ENCODE measurements at places on chromosomes 11 and 22.

GRCh38 chr22:28830441-28830840 lies 30.1 kb upstream of the XBP1 start:
- DNase-seq, result no peak

DNA sequence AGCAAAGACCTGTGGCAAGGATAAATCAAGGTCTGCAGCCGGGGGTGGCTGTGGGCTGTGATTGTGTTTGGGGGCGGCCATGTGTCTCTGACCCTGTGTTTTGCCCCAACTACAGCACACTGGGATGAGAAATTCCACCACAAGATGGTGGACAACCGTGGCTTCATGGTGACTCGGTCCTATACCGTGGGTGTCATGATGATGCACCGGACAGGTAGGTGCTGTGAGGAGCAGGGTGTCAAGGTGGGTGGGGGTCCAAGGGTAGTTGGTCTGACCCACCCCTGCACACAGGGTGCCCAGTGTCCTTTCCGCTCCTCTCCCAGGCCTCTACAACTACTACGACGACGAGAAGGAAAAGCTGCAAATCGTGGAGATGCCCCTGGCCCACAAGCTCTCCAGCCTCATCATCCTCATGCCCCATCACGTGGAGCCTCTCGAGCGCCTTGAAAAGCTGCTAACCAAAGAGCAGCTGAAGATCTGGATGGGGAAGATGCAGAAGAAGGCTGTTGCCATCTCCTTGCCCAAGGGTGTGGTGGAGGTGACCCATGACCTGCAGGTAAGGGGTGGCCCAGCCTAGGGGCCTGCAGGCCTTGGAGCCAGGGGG lies 6.7 kb downstream of the SERPINH1 start:
- no peak for DNase-seq

DNA sequence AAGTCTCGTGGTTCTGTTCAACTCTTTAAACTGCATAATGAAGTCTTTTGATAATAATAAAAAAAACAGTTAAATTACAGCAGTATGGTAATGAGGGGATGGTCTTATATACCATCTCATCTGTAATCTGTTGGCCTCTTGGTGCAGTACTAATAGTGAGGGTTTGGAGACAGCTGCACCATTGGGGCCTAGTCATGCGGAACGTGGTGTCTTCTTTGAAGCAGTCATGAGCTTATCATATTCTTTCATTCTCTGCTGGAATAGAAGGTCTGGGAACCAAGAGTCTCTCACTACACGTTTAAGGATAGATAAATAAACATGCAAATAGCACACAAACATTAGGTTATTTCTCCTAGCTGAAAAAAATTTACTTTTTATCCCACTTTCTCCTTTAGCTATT lies 40.9 kb upstream of the OR9Q1 start:
- no peak for DNase-seq

DNA sequence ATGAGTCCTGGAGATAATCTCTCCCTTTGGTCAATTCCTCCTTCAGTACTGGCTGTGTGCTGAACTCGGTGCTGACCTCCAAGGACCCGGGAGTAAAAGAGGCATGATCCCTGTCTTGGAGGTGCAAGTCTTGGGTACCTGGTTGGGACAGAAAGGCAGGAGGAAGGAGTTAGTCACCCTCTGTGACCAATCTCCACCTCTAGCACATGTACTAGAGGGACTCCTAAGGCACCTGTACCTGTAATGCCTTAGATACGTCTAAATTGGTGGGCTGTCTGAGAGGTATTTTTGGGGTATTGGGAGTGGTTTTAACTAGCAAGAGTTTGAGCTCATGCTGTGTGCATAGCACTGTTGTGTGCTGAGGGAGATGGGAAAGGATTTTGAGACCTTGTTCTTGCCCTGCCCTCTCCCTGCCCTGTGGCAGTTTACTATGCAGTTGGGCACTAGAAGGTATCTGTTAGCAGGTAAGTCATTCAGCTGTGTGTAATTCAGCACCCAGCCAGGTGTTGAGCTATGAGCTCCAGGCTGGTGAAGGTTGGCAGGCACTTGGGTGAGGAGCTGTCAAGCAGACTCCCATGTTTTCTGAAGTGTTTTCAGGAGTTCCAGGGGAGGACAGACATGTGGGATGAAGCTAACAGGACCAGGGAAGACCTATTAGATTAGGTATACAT lies 2.5 kb downstream of the PANX1 start:
- DNase-seq, result no peak

GRCh38 chr22:37218771-37219411 lies 6.6 kb upstream of the SSTR3 start:
- DNase-seq, result peak; percentile 26

GRCh38 chr11:36041988-36042611 lies 98.2 kb downstream of the LDLRAD3 start:
- DNase-seq, result no peak

DNA sequence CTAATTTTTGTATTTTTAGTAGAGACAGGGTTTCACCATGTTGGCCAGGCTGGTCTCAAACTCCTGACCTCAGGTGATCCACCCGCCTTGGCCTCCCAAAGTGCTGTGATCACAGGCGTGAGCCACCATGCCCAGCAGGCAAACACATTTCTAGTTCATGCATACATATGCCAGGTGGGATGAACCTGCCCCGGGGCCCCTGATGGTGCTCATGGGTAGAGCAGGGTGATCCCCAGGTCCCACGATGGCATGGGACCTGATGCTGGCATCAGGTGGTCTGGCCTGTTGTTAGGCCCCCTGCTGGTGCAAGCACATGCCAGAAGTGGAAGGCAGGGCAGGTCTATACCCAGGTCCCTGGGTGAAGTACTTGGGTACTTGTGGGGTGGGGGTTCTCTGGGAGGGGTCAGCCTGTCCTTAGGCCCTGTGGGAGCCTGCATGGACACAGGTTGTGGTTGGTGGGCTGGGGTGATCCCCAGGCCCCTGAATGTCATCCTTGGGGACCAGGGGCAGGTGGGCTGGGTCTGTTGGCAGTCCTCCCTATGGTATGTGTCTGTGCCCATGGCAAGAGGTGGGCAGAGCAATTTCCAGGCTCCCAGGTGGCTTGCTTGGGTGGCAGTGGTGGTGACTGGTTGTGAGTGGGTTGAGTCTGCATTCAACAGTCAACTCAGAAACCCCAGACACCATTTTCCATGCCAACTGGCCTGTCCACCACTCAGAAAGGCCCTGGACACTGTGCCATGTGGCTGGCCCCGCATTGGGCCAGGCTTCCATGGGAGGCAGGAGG lies 9.6 kb upstream of the RGL4 start:
- no peak for DNase-seq

- DNase-seq, result no peak
Measured at GRCh38 chr11:21144531-21144930, 475.1 kb downstream of the NELL1 start.

DNA sequence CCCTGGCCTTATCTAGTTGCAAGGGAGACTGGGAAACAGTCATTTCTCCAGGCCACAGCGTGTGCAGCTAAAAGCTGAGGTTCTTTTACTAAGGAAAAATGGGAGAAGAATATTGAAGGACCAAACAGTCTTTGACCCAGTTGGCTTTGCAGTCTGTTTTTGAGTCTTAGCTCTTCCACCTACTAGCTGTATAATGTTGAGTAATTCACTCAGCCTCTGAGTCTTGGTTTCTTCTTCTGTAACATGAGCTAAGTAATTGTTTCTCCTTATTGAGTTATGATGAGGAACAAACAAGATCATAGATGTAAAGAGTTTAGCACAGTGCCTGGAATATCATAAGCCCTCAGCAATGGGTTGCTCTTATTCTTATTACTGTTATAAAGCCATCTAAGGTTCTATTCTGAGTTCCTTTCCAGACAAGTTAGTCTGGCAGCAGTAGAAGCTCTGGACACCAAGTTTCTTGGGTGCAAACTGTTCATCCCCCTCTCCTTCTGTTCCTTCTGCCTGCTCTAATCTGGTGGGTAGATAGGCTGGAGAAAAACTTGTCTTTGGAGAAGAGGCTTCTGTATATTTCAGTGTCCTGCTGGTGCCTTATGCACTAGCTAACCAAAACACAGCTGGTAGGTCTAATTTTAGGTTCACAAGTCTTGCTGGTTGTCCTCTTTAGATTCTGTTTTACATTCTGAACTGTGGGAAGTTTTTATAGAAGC lies 13.5 kb downstream of the TRIM44 start:
- no peak for DNase-seq

DNA sequence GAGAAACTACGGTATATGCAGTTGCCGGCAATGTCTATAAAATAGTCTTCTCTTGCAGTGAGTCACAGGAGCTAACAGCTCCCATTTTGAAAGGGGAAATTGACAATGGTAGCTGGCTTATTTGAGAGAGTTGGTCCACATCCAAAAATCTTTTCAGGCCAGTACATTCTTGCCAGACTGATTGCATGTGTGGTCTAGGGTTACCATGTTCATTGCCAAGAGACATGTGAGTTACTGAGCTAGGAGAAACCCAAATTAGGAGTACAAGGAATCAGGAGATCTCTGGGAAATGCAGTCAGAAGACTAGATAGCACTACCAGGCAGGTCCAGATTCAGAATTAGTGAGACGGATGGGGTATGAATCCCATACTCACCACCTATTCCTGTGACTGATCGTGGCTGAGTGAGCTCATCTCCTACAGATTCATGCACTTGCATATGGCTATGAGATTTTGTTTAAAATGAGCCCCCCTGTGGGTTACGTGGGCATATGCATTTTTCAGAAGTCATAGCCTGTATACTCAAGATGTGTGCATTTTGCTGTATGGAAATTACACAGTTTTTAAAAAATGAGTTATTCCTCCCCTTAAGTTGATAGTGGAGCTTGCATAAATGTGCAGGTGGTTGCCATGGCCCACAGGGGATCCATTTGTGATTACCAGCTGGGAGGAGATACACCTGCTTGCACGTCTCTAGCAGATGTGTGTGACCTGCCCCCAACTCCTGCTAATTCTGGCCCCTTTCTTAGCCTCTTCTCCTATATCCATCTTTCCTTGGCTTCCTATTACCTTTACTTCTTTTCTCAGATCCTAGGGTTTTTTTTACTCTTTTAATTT lies 102.7 kb downstream of the COMMD9 start:
- DNase-seq, result no peak

GRCh38 chr11:28697920-28698827 lies 590.0 kb downstream of the METTL15 start:
- no peak for DNase-seq

- DNase-seq, result no peak
Measured at GRCh38 chr11:107998761-107999160, 9.9 kb upstream of the CUL5 start.

DNA sequence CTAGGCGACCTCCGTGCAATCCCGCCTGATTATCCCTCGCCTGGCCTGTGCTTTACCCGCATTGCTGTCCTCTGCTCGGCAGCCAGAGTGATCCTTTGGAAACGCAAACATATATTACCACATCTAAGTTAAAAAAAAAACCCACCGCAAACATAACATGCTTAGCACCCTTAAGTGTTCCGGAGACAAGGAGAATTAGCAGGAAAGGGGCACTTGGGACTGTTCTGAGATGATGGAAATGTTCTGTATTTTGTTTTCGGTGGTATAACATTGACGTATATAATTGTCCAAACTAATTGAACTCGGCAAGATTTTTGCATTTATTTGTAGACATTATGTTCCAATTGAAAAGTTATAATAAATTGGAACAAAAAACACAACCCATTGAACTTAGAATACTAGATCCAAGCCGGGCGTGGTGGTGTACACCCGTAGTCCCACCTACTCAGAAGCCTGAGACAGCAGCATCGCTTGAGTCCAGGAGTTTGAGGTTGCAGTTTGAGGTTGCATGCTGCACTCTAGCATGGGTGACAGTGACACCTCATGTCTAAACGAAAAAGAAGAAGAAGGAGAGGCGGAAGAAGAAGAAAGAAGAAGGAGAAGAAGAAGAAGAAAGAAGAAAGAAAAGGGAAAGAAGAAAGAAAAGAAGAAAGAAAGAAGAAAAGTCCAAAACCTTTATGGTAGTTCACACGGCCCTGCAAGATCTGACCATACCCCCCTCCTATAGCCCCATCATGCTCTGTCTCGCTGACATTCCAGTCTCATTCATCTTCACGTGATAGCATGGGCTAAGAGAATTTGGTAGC lies 604 bp upstream of the POLR3H start:
- no peak for DNase-seq

DNA sequence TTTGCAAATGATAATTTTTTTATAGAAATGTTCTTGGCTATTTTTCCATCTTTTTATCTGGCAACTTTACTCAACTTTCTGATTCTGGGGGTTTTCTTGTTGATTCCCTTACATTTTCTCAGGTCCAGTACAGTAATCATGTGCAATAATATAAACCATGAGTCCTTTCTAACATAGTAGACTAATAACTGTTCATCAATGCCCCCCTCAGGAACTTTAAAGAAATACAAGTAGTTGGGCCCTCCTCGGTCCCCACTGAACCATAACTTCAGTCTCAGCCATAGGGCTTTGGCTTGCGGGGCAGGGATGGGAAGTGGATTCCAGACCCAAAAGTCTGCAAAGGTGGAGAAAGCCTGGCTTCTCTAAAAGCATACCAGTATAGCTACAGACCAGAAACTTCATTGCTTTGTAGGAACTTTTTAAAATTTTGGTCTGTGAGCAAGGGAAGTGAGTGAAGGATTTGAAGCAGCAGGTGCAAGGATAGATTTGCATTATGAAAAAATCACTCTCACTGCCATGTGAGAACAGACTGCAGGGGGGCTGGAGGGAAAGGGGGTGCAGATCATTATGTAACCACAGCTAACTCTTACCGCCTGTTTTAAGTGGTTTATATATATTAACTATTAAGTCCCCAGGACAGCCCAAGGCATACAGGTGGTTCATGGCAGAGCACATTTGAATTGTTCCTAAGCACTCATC lies 10.4 kb upstream of the TUB start:
- no peak for DNase-seq

GRCh38 chr11:100584201-100584985 lies 102.7 kb upstream of the ARHGAP42 start:
- no peak for DNase-seq

DNA sequence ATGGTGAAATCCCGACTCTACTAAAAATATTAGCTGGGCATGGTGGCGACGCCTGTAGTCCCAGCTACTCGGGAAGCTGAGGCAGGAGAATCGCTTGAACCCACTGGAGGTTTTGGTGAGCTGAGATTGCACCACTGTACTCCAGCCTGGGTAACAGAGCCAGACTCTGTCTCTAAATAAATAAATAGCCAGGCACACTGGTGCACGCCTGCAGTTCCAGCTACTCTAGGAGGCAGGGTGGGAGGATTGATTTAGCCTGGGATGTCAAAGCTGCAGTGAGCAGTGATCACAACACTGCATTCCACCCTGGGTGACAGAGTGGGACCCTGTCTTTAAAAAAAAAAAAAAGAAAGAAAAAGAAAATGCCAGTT lies 17.4 kb downstream of the SUSD2 start:
- DNase-seq, result no peak

DNA sequence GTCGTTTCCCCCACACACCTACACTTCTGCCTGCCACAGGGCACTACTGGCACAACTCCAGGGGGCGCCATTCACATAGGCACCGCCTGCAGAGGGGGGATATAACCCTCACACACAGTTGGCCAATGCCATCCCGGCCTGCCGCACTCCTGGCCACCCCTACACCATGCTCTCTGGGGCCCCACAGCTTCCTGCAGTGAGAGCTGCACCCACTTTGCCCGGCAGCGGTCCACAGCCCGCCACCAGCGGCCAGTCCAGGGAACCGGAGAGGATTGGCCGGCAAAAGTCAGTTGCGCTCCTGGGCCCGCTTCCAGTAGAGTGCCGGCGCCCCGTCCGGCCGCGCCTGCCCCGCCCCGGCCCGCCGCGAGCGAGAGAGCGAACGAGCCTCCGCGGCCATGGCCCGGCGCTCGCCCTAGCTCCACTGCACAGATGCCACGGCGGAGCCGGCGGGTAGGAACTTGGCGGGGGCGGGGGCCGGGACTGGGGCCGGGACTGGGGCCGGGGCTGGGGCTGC lies 25.6 kb upstream of the SUSD2 start:
- peak; percentile 13 for DNase-seq

Data from activated T-helper 1 cell treated with anti-CD3 and anti-CD28 coated beads, Interleukin-2, amount 50 U/mL, for 16 hours (primary cell).